Immature natural killer cell (primary cell): ENCODE measurements at places on chromosomes 11 and 22.

DNA sequence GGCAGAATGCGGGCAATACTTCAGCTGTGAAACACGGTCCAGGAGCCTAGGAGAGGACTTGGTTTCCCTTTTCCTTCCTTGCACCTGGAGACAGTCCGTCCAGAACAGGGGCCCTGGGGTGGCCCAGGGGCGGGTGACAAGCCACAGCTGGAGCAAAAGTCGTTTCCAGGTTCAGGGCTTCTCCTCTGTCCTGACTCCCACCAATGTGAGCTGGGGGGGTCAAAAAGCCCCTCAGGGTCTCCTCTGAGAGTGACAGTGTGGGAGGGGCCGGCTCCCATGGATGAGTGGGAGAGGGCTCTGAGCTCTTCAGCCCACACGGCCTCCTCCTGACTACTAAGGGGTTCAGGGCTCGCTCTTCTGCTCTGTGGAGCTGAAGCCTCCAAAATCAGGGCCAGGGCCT is 20.1 kb upstream of the ARFGAP3 start:
- no peak for DNase-seq

GRCh38 chr11:71335371-71335770 is 83.0 kb upstream of the SHANK2 start:
- no peak for DNase-seq

- no peak for DNase-seq
Observed at GRCh38 chr11:126743628-126744027, 256.9 kb downstream of the KIRREL3 start.

DNA sequence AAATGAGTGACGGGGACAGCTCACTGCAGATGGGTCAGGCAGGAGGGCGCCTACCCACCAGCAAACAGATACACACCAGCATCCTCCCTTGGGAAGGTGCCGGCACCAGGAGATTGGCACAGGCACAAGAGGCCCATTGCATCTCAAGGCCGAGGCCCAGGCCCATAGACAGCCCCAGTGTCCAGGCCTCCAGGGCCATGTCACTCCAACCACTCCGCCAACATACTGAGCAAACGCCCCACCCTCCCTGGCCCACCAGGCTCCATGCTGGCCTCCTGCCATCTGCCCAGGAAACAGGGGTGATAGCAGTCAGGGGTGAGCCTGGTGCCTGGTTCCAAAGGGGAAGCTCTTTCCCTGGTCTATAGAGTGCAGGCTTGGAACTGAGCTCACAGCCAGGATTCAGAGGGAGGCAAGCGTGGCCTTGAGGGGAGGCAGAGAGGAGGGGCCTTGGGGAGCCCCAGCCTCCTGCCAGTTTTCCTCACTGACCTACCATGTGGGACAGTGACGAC is 34.7 kb downstream of the PISD start:
- DNase-seq, result no peak

DNA sequence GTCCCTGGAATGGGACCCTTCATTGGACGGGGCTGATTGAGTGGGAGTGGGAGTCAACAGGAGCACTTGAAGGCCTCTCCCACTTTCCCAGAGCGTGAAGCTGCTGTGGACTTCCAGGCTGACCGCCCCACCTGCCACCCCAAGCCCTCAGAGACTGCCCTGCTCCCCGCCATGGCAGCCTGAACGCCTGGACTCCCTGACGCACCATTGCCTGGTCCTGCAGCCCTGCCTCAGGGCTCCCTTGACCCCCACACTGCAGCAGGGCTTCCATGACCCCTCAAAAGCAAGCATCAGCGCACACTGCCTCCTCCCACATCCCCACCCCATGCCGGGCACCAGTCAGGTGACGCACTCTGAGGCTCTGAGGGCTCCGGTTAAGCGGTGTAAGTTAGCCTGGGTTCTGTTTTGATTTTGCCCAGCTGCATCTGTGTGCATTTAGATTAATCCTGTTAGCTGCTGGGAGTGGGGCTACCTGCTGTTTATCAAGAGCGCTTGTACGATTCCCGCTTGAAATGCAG is 39.4 kb downstream of the TRIM29 start:
- DNase-seq, result no peak

GRCh38 chr22:25447686-25448434 is 116.6 kb upstream of the GRK3 start:
- DNase-seq, result peak; percentile 91

DNA sequence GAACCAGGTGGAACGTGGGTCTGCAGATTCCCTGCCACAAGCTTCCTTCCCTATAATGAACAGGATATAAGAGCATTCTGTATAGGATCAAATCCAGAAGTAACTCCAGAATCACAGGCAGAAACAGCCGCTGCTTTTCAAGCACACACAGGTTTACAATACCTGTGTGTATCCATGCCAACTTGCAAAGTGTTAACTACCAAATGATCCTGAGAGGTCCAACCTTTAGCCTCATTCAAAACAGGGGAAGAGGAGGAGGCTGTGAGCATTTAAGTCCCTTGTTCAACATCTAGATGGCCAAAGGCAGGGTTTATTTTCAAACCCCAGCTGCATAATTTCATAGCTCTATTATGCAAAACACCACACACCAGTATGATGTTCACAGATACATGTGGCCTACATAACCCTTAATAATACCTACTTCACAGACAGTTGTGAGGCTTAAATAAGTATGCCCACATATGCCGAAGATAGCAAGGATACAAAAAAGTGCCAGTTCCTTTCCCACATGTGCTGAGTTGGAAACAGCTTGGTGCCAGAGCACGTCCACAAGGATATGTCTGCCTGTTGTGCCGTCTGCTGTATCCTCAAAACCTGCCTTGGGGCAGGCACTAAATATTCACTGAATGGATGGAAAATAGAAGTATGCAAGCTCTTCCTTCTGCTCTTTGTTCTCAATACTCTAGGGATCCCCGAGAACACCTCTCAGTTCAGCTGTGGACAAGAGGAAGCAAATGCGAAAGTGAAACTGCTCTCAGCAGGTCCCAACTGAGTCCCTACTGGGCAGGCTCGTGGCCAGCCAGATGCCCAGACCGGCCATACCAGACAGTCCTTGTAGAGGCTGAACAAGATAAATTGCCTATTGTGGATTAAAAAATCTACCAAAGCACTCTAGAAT is 66.8 kb downstream of the LARGE1 start:
- DNase-seq, result peak; percentile 27

DNA sequence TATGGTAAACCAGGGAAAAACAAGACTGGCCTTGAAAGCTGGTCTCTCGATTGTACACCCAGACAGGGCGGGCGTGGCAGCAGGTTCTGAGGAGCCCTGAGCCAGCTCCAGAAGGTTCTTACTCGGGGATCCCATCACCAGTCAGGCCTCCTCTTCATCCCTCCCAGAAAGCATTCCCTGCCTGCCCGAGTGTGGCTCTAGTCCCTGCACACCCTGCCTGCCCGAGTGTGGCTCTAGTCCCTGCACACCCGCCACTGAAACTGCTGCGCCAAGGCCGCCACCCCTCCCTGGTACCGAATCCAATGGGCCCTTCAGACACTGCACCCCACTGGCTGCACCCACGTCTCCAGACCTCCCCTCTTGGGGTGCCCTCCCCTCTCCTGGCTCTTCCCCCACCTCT is 30.1 kb downstream of the KIAA0930 start:
- DNase-seq, result no peak

DNA sequence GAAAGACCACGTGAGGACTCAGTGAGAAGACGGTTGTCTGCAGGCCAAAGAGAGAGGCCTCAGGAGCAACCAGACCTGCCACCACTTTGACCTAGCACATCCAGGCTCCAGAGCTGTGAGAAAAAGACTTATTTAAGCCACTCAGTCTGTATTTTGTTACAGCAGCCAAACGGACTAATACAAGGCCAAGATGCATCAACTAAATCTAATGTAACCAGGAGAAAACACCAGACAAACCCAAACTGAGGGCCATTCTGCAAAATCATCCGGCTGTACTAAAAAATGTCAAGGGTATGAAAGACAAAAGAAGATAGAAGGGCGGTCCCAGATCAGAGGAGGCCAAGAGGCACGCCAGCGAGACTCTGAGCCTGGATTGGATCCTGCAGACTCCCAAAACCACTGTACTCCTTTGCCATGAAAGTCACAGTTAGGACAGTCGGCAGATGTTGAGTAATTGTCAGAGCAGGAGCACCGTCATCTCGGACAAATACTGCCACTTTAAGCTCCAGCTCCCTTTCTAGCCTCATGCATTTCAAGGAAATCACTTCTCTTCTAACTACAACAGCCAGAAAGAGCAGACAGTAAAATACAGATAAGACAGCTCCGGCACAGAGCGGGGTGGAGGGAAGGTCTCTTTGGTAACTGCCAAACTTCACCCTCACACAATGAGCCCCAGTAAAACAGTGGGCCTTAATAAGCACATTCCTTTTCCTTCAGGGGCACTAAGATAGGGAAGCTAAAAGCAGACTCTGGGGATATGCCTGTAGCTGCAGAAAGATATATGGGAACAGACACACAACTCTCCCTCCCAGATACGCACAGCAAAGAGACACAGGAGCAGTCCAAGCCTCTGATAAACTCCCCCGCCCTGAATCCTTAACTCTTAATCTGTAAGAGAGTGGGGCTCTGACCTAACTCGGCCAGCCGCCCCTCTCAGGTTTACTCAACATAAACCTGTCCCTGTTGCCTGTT is 3.5 kb upstream of the ZP1 start:
- no peak for DNase-seq

GRCh38 chr11:73200256-73200655 is 17.8 kb upstream of the P2RY2 start:
- no peak for DNase-seq

- no peak for DNase-seq
Observed at GRCh38 chr11:123218451-123218850, 23.4 kb upstream of the CLMP start.

DNA sequence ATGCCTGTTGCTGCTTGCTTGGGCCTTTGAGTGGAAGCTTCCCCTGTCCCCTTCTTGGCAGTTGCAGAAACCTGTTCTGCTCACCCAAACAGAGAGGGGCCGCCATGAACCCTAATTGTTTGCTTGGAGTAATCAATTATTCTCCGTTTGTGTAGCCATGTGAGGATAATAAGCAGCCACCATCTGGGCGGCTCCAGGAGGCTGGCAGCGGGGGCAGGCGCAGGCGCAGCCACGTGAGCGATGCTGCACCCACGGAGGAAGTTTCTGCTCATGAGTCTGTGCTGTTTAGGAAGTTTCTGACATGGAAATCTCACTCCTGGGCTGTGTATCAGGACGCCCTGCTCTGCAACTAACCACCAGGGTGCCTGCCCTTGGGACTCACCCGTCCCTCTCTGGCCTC is 90.1 kb downstream of the MPPED1 start:
- DNase-seq, result no peak
